ENCODE measurements at places on chromosomes 5 and 9. TPM values are rescaled to one million over a fixed set of nuclear protein-coding genes. Genes with fewer than 3 reads are reported as not detected.

Gene ELAVL2
- 0.24 TPM for total RNA-seq

DNA sequence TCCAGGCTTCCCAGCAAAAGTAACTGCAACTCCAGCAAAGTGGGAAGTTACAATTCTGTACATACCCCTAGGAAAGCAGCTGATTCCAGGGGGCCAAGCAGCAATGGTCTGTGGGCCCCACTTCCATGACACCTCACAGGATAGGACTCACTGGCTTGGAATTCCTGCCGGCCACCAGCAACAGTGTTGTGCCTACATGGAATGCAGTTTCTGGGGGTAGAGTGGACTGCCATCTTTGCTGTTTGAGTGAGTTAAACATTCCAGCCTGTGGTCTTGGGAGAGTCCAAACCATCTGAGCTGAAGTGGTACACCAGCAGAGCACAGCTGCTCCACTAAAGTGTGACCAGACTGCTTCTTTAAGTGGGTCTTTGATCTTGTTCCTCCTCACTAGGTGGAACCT lies 13.4 kb upstream of the FBN2 start:
- DNase-seq = no peak

DNA sequence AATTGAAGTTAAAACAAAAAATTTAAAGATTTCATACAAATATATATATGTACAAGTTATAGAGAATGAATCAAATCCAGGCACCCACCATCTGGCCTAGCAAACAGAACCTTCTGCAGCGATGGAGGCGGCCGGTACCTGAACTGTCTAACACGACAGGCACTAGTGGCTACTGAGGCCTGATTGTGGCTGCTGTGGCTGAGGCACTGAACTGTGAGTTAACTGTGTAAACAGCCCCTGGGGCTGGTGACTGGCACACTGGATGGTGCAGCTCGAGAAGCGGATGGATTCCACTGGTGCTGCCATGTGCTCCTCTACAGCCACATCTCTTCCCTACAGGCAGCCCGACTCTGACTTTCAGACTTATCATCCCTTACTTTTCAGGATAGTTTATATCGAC lies 82.4 kb downstream of the RAPGEF1 start:
- no peak for DNase-seq

DNA sequence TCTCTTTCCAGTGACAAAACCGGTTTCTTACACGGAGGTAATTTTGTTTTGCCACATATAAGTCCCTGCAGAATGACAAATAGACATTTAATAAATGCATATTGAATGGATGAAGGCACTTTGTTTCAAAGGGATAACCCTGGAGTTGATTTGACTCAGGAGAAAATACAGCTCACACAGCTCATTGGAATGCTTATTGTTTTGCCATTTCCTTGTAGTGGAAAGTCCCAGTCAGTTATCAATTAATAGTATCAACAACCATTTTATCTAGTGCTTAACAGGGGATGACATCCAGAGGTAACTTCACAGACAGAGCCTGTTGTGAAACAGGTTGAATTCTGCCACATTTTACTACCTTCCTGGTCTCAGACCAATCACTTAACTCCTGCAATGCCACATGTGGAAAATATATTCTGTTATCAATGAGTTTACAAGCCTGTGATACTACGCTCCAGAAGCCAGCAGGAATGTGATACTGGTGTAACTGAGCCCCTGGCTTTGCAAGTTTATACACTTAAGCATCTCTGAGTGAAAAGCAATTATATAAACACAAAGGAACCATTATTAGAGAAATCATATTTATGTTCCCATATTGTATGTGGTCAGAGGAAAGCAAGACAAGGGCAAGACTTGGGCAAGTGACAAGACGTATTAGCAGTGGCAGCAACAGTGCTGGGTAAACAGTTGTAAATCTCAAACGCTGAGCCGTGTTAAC lies 123.1 kb upstream of the ANKRD55 start:
- DNase-seq = no peak

DNA sequence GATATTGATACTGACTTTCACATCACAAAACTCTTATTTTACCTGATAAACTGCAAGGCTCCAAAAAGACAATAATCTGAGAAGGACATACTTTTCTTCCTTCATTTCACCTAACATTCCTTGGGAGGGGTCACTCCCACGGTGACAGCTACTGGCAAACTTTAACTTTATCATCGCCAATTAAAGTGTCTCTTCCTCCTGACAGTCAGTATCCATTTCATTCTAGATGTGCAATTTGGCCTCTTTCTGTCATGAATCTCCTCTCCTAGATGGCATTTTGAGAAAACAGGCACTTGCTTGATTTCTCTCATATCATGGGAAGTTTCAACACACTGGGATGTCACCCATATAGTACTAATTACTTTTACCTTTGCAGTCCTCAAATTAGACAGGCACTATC lies 413.5 kb upstream of the CCNG1 start:
- no peak for DNase-seq

DNA sequence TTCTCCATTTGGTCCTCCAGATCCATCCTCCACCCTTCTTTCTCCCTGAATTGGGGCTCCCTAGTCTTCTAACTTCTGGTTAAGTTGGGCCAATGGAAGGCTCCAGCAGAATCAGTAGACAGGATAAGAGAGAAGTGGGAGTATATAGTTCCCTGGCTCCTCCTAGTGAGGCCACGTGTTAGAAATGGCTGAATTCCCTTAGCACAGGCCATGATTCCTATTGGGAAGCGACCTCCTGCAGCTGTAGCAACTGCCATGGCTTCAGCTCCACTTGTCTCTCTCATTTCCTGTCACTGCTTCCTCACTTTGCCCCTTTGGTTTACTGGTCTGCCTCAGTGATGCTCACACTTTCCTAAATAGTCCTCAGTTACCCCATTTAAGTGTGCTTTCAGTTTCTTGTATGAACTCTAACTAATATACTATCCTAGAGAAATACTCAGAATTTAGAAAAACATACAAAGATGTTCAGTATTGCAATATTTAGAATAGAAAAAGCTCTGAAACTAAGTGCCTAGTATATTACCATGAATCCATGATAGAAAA lies 104.8 kb upstream of the SMARCA2 start:
- DNase-seq = no peak

Measured in right atrium auricular region (tissue), 2 donors.